ENCODE measurements at places on chromosomes 13 and 19.

- DNase-seq = no peak
These were observed 32.7 kb downstream of the KCTD12 start for GRCh38 chr13:76853481-76853880.

- DNase-seq = no peak
These were observed 11.8 kb downstream of the LIG1 start for GRCh38 chr19:48158210-48158790.

DNA sequence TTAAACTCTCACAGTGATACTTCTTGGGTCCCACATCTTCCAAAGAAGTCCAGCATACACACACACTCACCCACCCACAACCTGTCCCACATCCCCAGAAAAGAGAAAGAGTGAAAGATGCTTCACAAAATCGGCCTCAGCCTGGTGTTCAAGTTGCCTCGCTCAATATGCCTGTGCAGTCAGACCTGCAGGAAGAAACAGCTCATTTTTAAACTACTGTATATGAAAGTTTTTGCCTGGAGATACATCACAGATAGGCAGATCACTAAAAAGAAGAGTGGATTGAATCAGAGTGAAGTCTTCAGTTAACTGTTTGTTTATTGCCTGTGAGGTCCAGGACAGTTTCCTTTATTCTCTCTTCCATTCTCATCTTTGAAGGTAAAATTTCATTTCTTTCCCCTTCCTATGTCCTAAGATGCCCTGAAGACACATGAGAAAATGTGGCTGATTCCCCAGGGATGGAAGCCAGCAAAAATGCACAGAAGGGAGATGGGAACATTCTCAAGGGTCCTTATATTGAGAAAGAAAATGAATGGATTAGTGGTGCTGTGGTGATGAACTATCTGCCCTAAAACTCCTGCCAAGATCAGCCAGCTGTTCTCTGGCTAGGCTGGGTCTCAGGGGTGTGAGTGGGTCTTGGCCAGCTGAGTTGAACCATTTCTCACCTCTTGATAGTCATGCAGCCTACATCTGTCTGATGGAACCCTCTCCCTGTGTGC is 259.0 kb downstream of the ITGBL1 start:
- DNase-seq = no peak

DNA sequence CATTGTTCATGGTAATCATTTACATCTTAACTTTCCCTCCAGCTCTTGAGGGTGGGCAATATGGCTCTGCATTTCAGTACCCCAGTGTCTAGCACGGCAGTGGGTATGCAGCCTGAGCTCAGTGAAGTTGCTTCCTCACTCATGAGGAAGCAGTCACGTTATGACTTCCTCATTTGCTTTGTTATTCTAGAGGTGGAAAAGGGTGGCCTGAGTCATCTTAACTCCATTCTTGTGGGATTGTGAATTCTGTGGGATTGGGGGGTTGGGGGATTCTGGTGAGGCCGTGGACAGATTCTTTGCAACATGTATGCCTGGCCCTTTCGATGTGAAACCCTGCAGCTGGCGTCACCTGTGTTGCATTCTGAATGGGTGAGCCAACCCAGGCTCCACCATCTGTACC is 406.7 kb upstream of the ZNF507 start:
- DNase-seq = no peak

All from activated naive CD4-positive, alpha-beta T cell treated with anti-CD3 and anti-CD28 coated beads, Interleukin-2, amount 10 ng/mL, durations not matched to agents 7 days and 5 days (primary cell).